ENCODE measurements at places on chromosomes 5 and 9.
A peak's percentile ranks its signal among the peaks of the same experiment; 100 is the strongest.

DNA sequence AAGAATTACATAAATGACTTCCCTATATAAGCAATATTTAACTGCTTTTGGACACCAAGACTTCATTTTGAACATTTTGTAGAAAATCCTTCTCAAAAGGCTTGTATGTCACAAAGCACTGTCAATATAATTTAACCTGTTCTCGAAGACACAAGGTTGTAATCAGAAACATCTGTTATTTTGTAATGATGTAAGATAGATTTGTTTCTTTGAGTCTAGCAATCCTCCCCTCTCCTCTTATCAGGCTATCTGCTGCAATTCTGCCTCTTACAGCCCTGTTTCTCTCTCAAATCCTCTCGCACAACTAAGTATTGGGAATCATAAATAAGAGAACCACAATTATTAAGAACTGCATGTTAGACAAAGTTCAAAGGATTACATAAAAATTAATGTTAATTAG lies 18.6 kb upstream of the TARS1 start:
- no peak for DNase-seq

DNA sequence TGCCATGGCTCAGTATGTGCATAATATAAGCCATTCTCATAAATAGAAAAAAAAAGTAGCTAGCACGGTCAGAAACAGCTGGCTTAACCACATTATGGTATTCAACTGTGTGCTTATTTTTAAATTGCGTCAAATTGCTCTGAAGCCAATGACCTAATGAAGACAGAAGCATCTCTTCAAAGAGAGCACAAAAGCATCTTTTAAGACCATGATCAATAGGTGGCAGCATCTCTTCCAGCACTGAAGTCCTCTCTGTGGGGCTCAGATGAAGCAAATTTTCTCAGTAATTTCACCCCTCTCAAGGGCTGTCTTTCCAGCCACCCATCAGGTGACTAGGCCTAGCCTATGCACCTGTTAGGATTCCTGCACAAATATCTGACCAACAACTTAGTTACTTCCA lies 251.4 kb downstream of the GLIS3 start:
- DNase-seq = no peak

DNA sequence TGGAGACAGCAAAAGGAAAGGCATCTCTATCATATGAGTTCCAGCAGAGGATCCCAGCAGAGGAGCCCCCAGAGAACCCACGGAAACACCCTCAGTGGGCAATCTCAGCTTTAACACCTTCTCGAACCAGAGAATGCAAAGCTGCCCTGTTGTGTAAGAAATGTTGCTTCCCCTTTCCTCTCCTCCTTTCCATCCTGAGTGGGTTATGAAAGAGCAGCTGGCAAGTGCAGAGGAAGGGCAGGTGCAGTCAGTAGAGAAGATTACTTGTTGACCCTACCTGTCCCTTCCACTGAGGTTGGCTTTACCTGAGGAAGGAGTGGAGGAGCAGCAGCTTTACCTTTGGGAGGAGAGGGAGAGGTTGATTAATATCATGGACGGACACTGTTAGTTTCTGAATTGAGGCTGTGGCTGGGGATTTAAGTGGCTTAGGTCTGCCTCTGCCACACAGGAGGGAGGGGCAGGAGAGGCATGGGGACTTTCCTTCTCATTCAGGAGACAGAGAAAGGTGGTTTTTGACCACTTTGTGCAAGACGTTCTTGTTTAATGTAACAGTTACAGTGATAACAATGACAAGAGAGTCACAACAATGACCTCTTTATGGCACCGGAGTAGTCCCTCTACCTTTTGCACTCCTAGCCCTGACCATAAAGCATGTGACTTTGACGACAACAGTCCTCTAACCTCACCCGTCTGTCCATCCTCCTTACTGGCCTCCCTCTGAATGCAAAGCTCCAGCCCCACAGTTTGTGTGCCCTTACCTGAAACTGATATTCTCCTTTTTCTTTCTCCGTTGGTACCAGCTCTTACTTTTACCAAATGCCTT lies 254.8 kb downstream of the NSG2 start:
- DNase-seq = no peak

DNA sequence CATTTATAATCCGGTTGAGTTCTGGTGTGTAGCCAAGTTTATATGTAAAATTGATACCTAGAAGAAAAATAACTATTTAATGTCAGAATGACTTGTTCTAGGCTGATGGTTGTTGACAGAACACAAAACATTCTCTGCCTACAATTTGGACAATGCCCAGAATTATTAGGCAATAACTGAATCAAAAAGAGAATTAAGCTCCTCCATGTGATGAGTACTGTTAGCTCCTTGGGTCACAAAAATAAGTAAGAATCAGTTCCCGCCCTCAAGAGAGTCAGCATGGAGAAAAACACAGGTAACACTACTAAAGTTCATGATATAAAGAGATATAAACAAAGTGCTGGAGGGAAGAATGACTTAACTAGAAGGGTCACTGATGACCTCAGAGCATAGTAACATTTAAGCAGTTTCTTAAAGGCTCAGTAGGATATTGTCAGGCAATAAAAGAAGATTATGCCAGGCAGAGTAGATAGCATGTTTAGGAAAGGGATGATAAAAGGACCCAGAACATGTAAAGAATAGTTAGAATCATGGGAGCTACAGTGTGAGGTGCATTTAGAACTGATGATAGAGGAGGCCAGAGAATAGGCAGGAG lies 200.5 kb upstream of the ACTBL2 start:
- no peak for DNase-seq

GRCh38 chr5:142219146-142219545 lies 105.7 kb downstream of the SPRY4 start:
- no peak for DNase-seq

DNA sequence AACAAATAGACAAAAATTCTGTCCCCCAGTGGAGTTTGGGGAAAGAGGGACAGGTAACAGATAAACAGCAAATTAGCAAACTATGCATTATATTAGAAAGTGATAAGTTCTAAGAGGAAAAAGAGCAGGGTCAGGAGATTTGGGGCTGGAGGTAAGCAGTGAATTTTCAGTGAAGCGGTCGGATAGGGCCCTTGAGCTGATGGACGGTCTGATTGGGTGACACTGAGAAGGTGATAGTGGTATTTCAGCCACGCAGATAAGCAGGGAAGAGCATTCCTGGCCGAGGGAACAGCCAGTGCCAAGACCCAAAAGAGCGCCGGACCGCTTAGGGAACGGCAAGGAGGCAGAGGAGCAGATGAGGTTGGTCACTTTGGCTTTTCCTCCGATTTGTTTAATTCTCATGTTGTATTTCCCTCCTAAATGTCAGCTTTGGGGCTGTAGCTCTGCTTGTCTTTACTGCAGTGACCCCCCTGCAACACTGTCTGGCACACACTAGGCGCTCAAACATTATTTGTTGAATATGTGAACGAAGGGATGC lies 1.1 kb upstream of the PTPN3 start:
- DNase-seq = no peak

- no peak for DNase-seq
Observed at GRCh38 chr5:116361171-116361967, 213.3 kb downstream of the SEMA6A start.

GRCh38 chr5:134103397-134103796 lies 11.1 kb upstream of the TCF7 start:
- DNase-seq = peak; percentile 52

DNA sequence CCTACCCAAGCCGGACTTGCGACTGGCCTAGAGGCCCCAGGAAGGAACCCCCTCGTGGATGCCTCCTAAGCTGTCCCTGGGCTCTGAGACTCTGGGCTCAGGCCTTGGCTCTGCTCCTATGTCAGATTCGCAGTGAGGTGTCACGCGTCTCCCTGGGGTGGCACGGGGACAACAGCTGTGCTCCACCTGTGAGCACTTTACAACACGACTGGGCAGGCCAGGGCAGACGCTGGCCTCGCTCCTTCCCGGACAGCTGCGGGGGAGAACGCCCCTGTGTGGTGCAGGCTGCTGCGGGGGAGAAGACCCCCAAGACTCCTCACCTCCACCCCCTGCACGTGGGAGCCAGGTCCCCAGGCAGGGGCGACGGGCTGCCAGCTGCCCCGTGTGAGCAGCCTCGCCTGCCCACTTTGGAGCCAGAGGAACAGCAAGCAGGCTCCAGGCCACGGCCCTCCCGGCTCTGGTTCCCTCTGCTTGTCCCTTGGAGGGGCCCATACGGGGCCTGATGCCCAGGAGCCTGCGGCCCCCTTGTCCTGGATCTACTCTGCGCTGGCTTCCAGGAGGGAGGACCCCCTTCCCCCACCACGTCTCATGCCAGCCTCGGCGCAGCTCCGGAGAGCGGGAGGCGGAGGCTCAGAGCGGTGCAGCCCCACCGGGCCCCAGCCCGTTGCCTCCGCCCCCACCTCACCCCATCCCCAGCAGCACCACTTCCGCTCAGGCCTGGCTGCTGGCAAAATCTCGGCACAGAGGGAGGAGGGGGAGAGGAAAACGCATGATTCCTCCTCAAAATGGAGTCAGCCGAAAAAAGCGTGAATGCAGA lies 36.0 kb downstream of the SARDH start:
- peak; percentile 66 for DNase-seq

DNA sequence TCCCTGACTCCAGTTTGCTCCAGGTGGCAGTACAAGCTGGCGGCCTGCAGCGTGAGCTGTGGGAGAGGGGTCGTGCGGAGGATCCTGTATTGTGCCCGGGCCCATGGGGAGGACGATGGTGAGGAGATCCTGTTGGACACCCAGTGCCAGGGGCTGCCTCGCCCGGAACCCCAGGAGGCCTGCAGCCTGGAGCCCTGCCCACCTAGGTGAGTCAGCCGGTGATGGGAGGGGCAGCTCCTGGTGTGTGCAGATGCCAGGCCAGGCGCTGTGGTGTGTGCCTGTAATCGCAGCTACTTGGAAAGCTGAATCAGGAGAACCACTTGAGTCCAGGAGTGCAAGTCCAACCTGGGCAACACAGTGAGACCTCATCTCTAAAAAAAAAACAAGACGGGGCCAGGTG lies 10.0 kb upstream of the CACFD1 start:
- no peak for DNase-seq

DNA sequence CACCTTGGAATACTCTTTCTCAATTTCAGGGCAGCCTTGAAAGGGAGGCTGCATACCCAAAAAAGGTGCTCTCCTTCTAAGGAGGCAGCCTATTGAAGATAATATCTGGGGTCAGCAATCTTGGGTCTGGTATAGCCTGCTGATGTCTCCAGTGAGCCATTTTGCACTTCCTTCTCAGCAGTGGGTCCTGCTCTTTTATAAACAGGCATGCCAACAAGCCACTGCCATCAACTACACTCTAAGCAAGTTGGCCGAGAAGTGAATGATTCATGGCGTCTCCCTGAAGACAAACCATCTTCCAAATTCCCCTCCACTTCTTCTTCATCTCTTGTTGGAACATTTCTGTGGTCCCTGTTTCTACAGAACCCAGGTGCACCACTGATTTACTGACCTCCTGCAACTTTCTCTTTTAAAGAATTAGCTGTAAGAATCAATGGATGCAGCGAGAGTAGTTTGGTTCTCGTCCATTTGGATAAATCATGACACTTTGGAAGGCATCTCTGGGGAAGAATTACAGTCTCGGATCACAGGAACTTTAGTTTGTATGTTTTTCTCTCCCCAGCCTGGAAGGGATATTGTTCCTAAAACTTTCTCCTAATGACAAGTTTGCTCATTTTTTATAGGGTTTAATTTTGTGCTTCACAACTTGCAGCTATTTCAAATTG lies 108.3 kb downstream of the INSYN2B start:
- DNase-seq = no peak

- no peak for DNase-seq
Observed at GRCh38 chr9:21560281-21560745, 78.2 kb upstream of the IFNE start.

DNA sequence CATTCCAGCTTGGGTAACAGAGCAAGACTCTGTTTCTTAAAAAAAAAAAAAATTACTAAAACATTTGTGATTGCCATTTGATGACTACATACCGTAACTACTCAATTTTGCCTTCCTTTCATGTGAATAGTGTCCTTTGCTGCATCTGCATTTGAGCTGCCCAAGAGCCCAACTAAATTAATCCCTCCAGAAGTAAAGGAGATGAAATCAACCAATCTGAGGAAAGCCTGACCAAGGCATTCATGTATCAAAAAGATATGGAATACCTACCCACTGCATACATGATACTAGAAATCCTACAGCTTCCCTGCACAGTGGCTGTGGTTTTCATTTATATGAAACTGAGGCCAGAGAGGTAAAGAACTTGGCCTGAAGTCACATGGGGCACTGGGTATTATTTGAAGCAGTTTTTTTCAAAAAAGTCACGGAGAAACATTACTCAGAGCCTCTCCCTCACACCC lies 177.5 kb downstream of the AOPEP start:
- DNase-seq = no peak

DNA sequence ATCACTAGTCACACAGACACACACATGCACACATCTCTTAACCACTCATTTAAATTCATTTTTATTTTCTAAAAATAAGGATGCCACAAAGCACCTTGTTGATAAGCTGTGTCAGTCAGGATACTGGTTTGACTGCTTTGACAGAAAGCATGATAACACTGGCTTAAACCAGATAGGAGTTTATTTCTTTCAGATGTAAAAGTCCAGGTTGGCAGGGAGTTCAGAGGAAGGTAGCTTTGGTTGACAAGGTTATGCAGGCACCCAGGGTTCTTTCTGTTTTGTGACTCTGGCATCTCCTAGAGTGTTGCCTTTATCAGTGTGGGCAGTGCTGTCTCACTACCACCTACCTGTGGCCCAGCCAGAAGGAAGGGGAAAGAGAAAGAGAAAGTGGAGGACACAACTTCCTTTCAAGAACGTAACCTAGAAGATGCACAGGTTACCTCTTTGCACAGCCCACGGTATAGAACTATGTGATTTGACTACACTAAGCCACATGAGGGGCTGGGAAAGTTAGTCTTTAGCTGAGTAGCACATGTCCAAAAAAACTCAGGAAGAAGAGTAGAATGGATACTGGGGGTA lies 334.7 kb downstream of the OSTF1 start:
- no peak for DNase-seq

GRCh38 chr5:95723632-95724369 lies 7.3 kb upstream of the RHOBTB3 start:
- no peak for DNase-seq

DNA sequence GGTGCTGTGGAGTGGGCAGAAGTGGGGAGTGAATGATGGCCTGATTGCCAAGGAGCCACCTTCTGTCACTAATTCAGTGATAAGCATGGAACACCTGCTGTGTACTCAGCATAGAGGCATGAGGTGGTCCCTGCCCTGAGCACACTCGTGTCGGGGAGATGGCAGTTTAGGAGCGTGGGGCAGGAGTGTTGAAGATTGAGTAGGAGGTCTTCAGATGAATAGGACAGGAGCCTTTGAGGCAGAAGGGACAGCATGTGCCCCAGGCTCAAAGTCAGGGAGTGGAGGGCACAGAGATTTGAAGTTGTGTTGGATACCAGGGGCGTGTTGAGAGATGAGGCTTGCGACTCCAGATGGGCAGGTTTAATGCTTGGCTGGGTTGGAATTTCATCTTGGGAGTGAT lies 55.0 kb downstream of the ZNF618 start:
- no peak for DNase-seq

- DNase-seq = no peak
Observed at GRCh38 chr5:176560364-176560763, 11.2 kb downstream of the CDHR2 start.

All from CD4-positive, alpha-beta T cell treated with Interleukin-12 subunit alpha and Interleukin-12 subunit beta, for 1 hour (primary cell).